ENCODE measurements at places on chromosomes 5 and 9.
A peak's percentile ranks its signal among the peaks of the same experiment; 100 is the strongest.

DNA sequence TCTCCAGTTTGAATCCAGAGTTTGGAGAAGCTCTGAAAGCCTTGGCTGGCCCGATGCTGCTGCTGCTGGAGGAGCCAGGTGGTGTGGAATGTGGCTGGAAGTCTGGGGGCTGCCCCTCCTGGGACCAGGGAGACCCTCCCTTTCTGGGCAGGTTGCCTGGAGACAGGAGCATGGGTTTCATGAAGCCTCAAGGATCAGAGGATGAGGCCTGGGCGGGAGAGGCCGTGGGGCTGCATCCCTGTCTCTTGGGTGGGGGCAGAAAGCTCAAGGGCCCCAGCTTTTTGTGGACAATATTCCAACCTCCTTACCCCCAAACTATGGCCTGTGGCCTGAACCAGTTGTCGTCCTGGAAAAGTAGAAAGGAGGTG lies 10.1 kb downstream of the FGF18 start:
- H3K4me1 ChIP-seq = no peaks in the 10 kb centered on the region
- no peak for DNase-seq
- H3K36me3 ChIP-seq = no peaks in the 10 kb centered on the region
- H3K27me3 ChIP-seq = no peaks in the 10 kb centered on the region
- no peak overlapping the region for H3K4me3 ChIP-seq

DNA sequence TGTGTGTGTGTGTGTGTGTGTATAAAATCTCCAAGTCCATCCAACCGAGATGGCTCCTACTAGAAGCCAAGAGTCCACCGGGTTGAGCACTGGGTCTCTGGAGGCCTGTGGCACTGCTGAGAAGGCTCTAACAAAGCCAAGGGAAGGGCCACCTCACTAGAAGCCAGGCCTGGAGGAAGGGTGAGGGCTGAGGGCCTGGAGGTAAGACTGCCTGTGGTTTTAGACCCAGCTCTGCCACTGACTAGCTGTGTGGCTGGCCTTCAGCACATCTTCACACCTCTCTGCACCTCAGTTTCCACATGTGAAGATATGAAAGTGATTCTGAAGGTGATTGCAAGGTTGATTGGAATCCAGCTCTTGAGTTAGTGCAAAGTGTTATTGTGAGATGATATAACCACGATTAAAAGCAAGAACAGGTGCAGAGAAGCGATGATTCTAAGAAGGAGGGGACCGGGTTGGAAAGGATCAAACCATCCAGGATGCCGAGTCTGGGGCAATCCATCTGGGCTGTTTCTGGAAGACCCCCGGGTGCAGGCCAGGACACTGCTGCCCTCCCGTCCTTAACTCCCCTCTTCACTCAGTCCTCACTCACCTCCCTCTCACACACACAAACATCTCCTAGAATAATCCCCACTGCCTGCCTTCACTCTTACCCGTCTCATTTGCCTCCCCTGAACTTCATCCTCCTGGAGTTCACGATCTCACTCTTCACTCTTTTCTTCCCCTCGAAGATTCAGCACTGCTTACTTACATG lies 2.3 kb downstream of the IL4 start:
- H3K4me1 ChIP-seq = peaks cover 12% of the 10 kb centered on the region
- no peak overlapping the region for H3K4me3 ChIP-seq
- no peak overlapping the region for H3K27ac ChIP-seq
- H3K27me3 ChIP-seq = no peaks in the 10 kb centered on the region
- no peaks in the 10 kb centered on the region for H3K36me3 ChIP-seq

- no peak for DNase-seq
- H3K27ac ChIP-seq = no peak overlapping the region
- no peak overlapping the region for H3K4me3 ChIP-seq
- H3K36me3 ChIP-seq = peaks cover 13% of the 10 kb centered on the region
Observed at GRCh38 chr5:143304836-143305475, 98.5 kb downstream of the NR3C1 start.

- H3K27ac ChIP-seq = no peak overlapping the region
- H3K27me3 ChIP-seq = no peaks in the 10 kb centered on the region
- no peaks in the 10 kb centered on the region for H3K4me1 ChIP-seq
- H3K4me3 ChIP-seq = no peak overlapping the region
- no peak for DNase-seq
Observed at GRCh38 chr5:145554399-145554798, 280.7 kb downstream of the PRELID2 start.

DNA sequence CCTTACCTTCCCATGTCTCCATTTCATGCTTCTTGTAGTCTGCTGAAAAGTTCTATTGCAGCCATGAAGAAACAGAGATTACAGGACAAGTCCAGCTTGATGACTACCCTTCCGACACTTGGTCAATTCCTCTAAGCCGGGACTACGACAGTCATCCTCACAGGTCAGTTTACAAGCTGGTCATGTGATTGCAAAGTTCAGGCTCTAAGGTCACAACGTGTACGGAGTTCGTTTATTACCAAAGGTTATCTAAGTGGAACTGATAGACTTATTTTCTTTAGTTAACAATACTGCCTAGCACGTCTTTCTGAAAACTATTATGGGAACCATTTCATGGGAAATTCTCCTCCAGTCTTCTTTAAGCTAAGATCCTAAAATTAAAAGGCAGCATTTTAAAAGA lies 88.5 kb upstream of the NR5A1 start:
- no peak overlapping the region for H3K27ac ChIP-seq
- DNase-seq = no peak
- H3K36me3 ChIP-seq = no peaks in the 10 kb centered on the region
- no peak overlapping the region for H3K4me3 ChIP-seq

DNA sequence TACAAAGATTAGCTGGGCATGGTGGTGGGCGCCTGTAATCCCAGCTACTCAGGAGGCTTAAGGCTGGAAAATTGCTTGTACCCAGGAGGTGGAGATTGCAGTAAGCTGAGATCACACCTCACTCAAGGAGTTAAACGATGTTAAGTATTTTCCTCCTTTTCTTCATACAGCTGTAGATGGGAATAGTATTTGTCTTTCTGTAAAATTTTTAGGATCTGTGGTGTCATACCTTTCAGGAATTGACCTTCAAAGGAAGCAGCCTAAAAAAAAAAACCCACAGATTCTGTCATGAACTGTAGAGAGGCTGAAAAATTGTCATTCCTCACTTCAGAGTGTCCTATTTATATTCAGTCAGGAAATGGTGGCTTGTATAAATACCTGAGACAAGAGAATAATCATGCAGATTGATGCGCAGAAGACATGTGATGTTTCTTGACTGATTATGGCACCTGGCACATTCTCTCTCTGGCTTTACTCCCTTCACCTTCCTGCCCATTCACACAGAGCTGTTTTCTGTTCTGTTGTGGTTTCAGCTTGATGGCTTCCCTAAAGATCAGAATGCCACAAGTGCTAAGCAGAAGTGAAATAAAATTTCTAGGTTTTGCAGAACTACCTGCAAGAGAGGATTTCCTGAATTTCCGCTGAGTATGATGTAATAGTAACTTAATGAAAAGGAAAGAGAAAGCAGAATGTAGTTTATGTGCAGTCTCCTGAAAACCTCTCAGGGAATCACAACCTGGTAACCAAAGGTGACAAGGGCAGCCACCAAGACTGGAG lies 3.8 kb downstream of the IFNA1 start:
- H3K36me3 ChIP-seq = no peaks in the 10 kb centered on the region
- peaks cover 16% of the 10 kb centered on the region for H3K4me1 ChIP-seq
- peak; percentile 69 for DNase-seq
- no peaks in the 10 kb centered on the region for H3K27me3 ChIP-seq

Data from CD4-positive, alpha-beta memory T cell (primary cell).